ENCODE measurements at places on chromosomes 1 and 21. TPM values are rescaled to one million over a fixed set of nuclear protein-coding genes. Genes with fewer than 3 reads are reported as not detected.
A peak's percentile ranks its signal among the peaks of the same experiment; 100 is the strongest.

DNA sequence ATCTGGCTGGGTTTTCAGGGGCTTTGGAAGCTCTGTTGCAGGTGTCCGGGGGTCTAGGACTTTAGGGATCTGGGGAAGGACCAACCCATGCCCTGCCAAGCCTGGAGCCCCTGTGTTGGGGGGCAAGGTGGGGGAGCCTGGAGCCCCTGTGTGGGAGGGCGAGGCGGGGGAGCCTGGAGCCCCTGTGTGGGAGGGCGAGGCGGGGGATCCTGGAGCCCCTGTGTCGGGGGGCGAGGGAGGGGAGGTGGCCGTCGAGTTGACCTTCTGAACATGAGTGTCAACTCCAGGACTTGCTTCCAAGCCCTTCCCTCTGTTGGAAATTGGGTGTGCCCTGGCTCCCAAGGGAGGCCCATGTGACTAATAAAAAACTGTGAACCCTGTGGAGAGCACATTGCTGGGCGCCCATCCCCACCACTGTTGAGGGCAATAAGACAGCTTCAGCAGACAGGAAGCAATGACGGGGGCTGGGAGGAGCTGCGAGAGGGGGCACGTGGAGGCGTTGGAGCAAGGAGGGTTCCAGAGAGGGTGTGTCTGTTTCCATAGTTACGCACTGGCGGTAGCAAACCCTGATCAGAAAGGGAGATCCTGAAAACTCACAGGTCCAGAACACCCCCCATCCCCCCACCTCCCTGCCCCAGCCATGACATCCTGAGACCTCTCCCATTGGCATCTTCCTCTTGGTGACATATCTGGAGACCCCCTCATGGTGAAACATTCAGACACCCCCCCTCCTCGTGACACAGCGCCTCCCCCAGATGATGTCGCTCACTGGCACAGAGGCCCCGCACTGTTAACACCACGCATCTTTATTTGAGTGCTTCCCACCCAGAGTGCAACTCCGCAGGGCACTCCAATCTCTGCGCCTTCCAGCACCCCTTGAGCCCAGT lies 8.4 kb downstream of the MYBPH start:
- no peak overlapping the region for H3K27ac ChIP-seq
- peaks cover 6% of the 10 kb centered on the region for H3K27me3 ChIP-seq
- H3K36me3 ChIP-seq, result no peaks in the 10 kb centered on the region
- no peaks in the 10 kb centered on the region for H3K4me1 ChIP-seq
- H3K4me3 ChIP-seq, result no peak overlapping the region

DNA sequence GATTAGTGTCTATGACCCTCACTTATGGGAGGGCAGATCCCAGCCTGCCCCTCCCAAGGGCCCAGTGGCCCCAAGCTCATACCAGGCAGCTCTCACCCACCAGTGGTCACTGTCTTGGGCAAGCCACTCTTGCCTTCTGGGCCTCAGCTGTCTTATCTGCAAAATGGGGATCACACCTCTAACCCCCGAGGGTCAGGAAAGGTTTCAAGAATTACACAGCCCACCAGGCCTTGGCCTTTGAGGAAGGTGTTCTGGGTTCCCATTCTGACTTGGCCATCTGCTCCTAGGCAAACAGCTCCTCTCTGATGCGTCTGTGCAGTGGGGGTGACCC lies 16.8 kb downstream of the RUNX3 start:
- H3K27ac ChIP-seq, result peak overlapping the region; percentile 3
- H3K27me3 ChIP-seq, result no peaks in the 10 kb centered on the region
- H3K36me3 ChIP-seq, result peaks cover 61% of the 10 kb centered on the region
- no peak overlapping the region for H3K4me3 ChIP-seq
- peaks cover 28% of the 10 kb centered on the region for H3K4me1 ChIP-seq
- DNase-seq, result no peak

DNA sequence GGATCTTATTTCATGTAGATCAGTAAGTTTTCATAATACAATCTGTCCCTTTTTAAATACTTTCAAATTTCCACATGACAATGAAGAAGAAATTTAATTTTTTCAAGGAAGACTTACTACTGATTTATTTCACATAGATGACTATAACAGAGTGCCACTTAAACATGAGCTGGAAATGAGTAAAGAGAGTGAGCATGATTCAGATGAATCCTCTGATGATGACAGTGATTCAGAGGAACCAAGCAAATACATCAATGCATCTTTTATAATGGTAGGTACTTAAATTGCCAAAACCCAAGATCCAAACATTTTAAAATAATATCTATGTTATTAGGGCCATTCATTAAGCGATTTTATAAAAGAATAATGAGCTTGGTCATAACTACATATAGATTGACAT lies 110.4 kb downstream of the PTPRC start:
- H3K4me3 ChIP-seq, result no peak overlapping the region
- peaks cover 40% of the 10 kb centered on the region for H3K36me3 ChIP-seq
- H3K4me1 ChIP-seq, result peaks cover 9% of the 10 kb centered on the region

SH2D2A gene
- total RNA-seq, result 282 TPM

TAS1R1 gene
- total RNA-seq, result not detected

DNA sequence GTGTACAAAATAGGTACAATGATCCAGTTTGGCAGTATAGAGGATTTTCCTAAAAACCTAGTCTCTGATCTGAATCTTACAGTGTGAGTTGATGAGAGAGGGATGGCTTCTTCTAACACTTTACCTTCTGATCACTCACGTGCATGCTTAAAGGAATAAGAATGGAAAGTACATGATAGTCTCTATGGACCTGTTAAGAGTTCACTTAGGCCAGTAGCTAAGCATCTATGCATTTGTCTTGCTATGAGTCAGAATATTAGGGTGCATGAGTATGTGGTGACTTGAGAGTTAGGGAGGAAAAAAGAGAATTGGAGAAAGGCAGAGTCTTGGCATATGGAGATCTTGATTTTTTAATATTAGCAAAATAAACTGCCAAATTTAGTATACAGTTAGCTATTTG lies 206.3 kb downstream of the COL11A1 start:
- no peak overlapping the region for H3K27ac ChIP-seq
- no peaks in the 10 kb centered on the region for H3K4me1 ChIP-seq
- no peak overlapping the region for H3K4me3 ChIP-seq
- no peaks in the 10 kb centered on the region for H3K36me3 ChIP-seq
- H3K27me3 ChIP-seq, result no peaks in the 10 kb centered on the region
- no peak for DNase-seq

TNFRSF1B gene
- total RNA-seq, result 145 TPM

DNA sequence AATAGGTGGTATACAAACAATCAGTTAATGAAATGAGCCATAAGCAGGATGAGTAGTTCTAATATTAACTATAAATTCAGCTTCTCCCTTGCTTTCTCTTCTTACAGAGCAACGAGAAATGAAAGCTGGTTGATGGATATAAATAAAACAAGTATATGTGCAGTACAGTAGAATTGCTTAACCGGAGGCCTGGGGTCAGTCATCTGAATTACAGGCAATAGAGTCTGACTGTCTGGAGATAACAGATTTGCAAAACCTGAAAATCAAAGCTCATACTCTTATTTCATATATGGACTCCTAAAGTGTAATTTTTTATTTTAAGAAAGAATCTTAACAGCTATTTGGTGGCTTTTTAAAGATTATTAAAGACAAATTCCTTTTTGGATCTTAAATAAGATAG lies 43.1 kb upstream of the SGIP1 start:
- H3K4me1 ChIP-seq, result no peaks in the 10 kb centered on the region
- no peak overlapping the region for H3K27ac ChIP-seq
- peaks cover 10% of the 10 kb centered on the region for H3K27me3 ChIP-seq
- no peak overlapping the region for H3K4me3 ChIP-seq

CYB561D1 gene
- 13.1 TPM for total RNA-seq

GRCh38 chr1:55443175-55443915 lies 228.2 kb upstream of the USP24 start:
- H3K27me3 ChIP-seq, result peaks cover 13% of the 10 kb centered on the region
- peak; percentile 35 for DNase-seq
- no peak overlapping the region for H3K27ac ChIP-seq
- no peaks in the 10 kb centered on the region for H3K36me3 ChIP-seq
- no peak overlapping the region for H3K4me3 ChIP-seq

DNA sequence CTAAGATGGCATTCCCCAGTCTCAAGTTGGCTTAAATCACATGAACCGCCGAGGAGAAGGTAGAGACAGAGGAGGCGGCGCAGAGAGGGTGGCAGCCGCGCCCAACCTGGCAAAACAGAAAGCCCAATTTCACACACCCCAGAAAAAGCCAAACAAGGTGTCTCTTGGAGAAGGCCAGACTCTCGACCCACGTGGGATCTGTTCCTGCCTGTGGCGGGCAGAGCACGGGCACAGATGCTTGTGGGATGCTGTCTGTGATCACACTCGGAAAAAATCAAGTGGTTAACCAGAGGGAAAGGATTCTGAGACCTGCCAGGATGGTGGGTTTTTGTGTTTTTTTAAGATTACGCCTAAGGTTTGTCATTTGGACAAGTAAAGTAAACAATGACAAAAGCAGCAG lies 80.7 kb downstream of the MRPL37 start:
- H3K27me3 ChIP-seq, result no peaks in the 10 kb centered on the region
- peak overlapping the region; percentile 56 for H3K4me3 ChIP-seq
- peak overlapping the region; percentile 89 for H3K27ac ChIP-seq
- H3K4me1 ChIP-seq, result peaks cover 74% of the 10 kb centered on the region
- peak; percentile 78 for DNase-seq
- peaks cover 23% of the 10 kb centered on the region for H3K36me3 ChIP-seq

DNA sequence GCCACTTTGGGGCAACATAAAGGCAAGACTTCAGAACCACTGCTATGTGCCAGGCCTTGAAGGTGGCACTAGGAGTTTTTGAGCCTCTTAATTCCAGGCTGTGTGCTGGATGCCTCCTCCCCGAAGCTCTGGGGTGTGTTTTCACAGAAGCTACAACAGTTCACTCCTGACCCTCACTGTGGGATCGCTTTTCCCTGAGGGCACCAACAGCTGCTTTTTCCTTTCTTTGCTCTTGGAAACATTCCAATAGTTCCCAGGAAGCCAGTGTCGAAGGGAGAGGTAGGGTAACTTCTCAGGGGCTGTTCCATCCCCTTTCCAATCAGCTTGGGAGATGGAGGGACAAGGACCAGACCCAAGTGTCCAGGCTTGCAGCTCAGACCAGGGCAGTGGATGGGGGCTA lies 153.4 kb downstream of the C1orf94 start:
- no peak for DNase-seq
- H3K4me3 ChIP-seq, result no peak overlapping the region
- H3K27me3 ChIP-seq, result no peaks in the 10 kb centered on the region
- H3K4me1 ChIP-seq, result no peaks in the 10 kb centered on the region
- no peak overlapping the region for H3K27ac ChIP-seq
- H3K36me3 ChIP-seq, result no peaks in the 10 kb centered on the region

FCRL3 gene
- 0.05 TPM for total RNA-seq

- peaks cover 20% of the 10 kb centered on the region for H3K4me1 ChIP-seq
- no peaks in the 10 kb centered on the region for H3K36me3 ChIP-seq
- H3K4me3 ChIP-seq, result peak overlapping the region; percentile 70
- peaks cover 3% of the 10 kb centered on the region for H3K27me3 ChIP-seq
- peak overlapping the region; percentile 92 for H3K27ac ChIP-seq
- DNase-seq, result peak; percentile 83
These were observed 53.0 kb upstream of the DESI2 start for GRCh38 chr1:244599937-244600350.

- no peak for DNase-seq
- H3K4me3 ChIP-seq, result no peak overlapping the region
- no peaks in the 10 kb centered on the region for H3K4me1 ChIP-seq
- H3K27me3 ChIP-seq, result no peaks in the 10 kb centered on the region
- no peaks in the 10 kb centered on the region for H3K36me3 ChIP-seq
- no peak overlapping the region for H3K27ac ChIP-seq
These were observed 101.5 kb upstream of the COL24A1 start for GRCh38 chr1:86258101-86258500.

GRCh38 chr21:46158666-46159300 lies 3.4 kb upstream of the FTCD start:
- H3K36me3 ChIP-seq, result peaks cover 8% of the 10 kb centered on the region
- DNase-seq, result no peak
- H3K4me1 ChIP-seq, result no peaks in the 10 kb centered on the region

- H3K4me3 ChIP-seq, result no peak overlapping the region
- no peak overlapping the region for H3K27ac ChIP-seq
- no peaks in the 10 kb centered on the region for H3K27me3 ChIP-seq
- H3K4me1 ChIP-seq, result peaks cover 7% of the 10 kb centered on the region
- no peak for DNase-seq
These were observed 26.7 kb downstream of the DMAP1 start for GRCh38 chr1:44239961-44240371.

- H3K4me1 ChIP-seq, result peaks cover 42% of the 10 kb centered on the region
- peaks cover 46% of the 10 kb centered on the region for H3K36me3 ChIP-seq
- H3K27me3 ChIP-seq, result no peaks in the 10 kb centered on the region
These were observed 5.1 kb upstream of the OSCP1 start for GRCh38 chr1:36455386-36455785.

DNA sequence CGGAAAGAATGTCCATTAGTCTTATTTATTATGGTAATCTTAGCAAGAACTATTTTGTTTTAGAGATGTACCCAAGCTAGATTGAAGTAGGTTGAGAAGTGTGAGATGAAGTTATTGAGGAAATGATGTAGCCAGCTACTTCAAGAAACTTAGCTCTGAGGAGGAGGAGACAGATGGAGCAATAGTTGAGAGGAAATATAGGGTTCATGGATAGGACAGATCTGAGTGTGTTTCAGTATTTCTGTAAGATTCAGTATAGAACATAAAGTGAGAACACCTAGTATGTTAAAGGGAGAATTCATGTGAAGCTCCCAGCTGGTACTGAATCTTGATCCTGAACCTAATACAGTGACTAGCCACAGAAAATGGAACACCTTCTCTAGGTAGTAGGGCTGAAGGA lies 28.9 kb downstream of the TSNAX start:
- DNase-seq, result no peak
- peaks cover 17% of the 10 kb centered on the region for H3K36me3 ChIP-seq
- H3K27ac ChIP-seq, result no peak overlapping the region

DNA sequence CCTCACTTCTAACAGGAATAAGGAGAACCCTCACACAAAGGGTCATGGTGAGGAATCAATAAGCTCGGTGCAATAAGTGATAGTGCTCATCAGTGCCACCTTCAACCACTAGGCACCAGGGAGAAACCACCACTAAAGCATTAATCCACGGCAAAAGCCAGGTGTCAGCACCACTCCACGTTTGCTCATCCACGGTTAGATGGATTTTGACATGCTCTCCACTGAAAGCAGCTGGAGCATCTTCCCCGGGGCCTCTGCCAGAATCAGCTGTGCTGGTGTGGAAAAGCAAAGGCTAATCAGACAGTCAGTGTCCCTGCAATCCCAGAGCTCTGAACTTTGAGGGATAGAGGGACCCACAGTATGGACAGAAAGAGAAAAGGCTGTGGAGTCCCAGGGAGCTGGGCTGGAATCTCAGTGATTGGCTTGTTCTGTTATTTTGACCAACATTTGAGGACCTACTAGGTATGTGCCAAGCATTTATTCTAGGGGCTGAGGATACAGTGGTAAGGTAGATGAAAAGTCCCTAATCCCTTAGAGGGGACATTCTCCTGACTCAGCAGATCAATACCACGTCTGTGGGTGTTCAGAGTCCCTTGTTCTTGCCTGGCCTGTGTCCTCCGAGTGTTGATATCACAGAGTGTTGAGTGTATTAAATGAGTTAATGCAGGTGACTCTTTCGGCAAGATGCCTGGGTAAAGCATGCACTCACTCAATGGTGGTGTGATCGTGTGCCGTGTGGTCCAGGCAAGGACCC lies 41.3 kb downstream of the FHAD1 start:
- DNase-seq, result no peak
- H3K27ac ChIP-seq, result peak overlapping the region; percentile 29
- H3K27me3 ChIP-seq, result peaks cover 5% of the 10 kb centered on the region
- H3K4me3 ChIP-seq, result no peak overlapping the region
- peaks cover 6% of the 10 kb centered on the region for H3K4me1 ChIP-seq

RBM8A gene
- total RNA-seq, result 355 TPM

GRCh38 chr1:212167098-212167497 lies 118.1 kb upstream of the PPP2R5A start:
- no peak for DNase-seq
- no peak overlapping the region for H3K27ac ChIP-seq
- H3K4me3 ChIP-seq, result no peak overlapping the region
- peaks cover 11% of the 10 kb centered on the region for H3K4me1 ChIP-seq
- peaks cover 3% of the 10 kb centered on the region for H3K36me3 ChIP-seq
